ENCODE measurements at places on chromosomes 11 and 22.

- peak; percentile 29 for DNase-seq
Observed at GRCh38 chr11:47104261-47104950, 72.3 kb downstream of the ARFGAP2 start.

DNA sequence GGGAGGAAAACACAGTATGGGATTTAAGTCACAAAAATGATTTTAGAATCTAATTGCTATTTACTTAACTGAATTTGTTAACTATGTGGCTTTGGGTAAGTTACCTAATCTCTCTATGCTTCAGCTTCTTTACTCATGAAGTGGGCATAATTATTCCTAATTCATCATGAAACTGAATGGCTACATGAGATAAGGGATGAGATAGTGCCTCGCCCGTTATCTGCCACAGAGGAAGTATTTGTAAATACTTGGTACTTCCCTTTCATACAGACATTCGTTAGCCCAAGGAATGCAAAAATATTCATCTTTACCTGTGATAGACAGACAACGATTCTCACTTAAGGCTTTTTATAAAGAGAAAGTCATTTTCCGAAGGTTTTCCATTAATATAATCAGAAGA lies 221.2 kb upstream of the BLID start:
- DNase-seq = no peak

GRCh38 chr22:46290843-46291785 lies 5.6 kb upstream of the GTSE1 start:
- DNase-seq = no peak

DNA sequence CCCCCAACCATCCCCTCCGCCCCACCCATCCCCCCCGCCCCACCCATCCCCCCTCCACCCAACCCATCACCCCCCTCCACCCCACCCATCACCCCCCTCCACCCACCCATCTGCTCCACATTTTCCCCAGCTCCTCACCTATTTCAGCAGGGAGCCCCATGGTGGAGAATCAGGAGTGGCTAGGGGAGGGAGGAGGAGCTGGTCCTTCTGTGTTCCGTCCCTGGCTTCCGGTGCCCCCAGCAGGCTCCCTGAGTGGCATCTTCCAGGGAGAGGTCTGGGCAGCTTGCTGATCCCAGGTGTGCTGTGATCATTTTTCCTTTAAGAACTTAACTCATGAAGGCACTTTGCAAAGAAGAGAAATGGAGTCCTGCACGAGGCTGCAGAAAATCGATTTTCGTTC lies 365.8 kb downstream of the TBC1D22A start:
- DNase-seq = no peak
